ENCODE measurements at places on chromosomes 3 and 15.

DNA sequence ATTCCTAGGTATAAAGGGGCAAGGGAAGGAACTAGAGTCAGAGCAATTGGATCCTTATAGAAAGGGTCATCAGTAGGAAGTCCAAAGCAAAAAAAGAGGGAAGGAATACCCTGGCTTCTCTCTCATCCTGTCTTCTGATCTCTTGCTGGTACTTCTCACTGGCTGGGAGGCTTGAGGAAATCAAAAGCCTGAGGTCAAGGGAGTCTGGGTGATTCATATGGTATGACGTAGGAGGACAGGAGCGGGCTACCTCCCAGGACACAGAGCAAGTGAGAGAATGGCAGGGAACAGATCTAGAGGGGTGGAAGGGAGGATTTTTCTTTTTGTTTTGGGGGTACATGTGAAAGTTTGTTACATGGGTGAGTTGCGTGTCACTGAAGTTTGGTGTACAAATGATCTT is 76.0 kb downstream of the CFAP20DC start:
- DNase-seq = no peak

- no peak for DNase-seq
Observed at GRCh38 chr3:100893108-100893507, 100.1 kb downstream of the ABI3BP start.

DNA sequence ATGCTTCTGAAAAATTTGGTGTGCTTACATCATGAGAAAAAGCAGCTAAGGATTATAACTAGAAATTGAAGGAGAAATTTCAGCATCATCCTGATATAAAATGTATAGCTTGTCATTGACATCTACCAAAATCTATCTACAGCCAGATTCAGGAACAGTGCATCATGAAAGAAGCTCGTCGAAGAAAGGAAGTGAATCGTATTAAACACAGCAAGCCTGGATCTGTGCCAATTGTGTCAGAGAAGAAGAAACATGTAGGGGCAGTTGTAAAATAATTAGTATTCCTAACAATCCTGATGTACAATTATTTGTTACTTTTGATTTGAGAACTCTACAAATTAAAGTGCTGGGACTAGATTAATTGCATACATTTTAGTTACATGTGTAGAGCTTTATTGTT is 37.2 kb downstream of the AP4E1 start:
- no peak for DNase-seq

- DNase-seq = no peak
Observed at GRCh38 chr3:25044762-25045710, 383.0 kb upstream of the RARB start.

- no peak for DNase-seq
Observed at GRCh38 chr3:13812034-13812471, 67.8 kb downstream of the WNT7A start.

- DNase-seq = no peak
Observed at GRCh38 chr15:29656636-29657475, 165.4 kb downstream of the TJP1 start.
